ENCODE measurements at places on chromosomes 12 and 14.
A peak's percentile ranks its signal among the peaks of the same experiment; 100 is the strongest.

- DNase-seq: no peak
These were observed 51.7 kb downstream of the ADGRD1 start for GRCh38 chr12:131005161-131006035.

GRCh38 chr12:25843976-25844375 lies 114.5 kb upstream of the RASSF8 start:
- DNase-seq: no peak

GRCh38 chr14:99597911-99598600 lies 6.0 kb downstream of the CCDC85C start:
- no peak for DNase-seq

GRCh38 chr12:106594447-106594846 lies 11.6 kb downstream of the RFX4 start:
- DNase-seq: no peak

GRCh38 chr12:127773520-127773919 lies 493.4 kb upstream of the TMEM132C start:
- DNase-seq: no peak

DNA sequence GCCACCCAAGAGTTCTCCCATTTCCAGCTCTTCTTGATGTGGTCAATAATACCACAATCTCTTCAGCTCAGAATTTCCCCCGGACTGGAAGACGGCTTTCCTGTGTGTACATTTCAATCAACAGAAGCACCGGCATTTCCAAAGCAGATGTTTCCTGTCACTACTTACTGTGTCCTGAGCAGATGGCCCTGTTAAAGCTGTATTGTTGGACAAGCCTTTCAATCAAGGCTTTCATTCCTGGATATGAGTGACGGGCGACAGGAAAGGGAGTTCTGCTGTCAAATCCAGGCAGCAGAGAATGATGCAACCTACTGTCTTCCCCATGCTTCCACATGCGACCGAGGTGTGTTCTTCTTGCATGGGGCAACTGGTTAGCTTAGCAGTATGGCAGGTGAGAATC lies 76.4 kb upstream of the CCDC60 start:
- DNase-seq: no peak

- no peak for DNase-seq
These were observed 266.4 kb downstream of the LRFN5 start for GRCh38 chr14:41872931-41873685.

GRCh38 chr14:103613517-103613916 lies 15.5 kb upstream of the KLC1 start:
- DNase-seq: no peak

GRCh38 chr14:52922656-52923055 lies 28.2 kb downstream of the FERMT2 start:
- no peak for DNase-seq

GRCh38 chr12:89162589-89163261 lies 189.6 kb downstream of the DUSP6 start:
- DNase-seq: peak; percentile 60

DNA sequence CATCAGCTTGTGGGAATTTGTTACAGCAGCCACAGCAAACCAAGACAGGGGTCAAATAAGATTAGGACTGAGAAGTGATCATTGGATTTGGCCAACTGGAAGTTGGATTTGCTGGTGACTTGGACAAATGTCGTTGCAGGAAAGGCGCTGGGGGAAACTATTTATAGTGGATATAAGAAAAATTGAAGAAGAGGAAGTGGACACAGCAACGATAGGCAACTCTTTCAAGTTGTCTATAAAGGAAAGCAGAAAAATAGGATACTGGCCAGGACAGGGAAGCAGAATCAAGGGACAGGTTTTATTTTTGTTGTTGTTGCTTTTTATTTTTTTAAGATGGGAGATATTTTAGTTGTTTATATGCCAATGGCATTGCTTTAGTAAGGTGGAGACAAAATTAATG lies 56.2 kb upstream of the RTRAF start:
- no peak for DNase-seq

GRCh38 chr12:107539196-107539939 lies 146.2 kb upstream of the PWP1 start:
- no peak for DNase-seq

GRCh38 chr12:55039395-55040354 lies 19.9 kb downstream of the NEUROD4 start:
- no peak for DNase-seq

GRCh38 chr12:1809591-1810190 lies 10.7 kb upstream of the LRTM2 start:
- DNase-seq: no peak

DNA sequence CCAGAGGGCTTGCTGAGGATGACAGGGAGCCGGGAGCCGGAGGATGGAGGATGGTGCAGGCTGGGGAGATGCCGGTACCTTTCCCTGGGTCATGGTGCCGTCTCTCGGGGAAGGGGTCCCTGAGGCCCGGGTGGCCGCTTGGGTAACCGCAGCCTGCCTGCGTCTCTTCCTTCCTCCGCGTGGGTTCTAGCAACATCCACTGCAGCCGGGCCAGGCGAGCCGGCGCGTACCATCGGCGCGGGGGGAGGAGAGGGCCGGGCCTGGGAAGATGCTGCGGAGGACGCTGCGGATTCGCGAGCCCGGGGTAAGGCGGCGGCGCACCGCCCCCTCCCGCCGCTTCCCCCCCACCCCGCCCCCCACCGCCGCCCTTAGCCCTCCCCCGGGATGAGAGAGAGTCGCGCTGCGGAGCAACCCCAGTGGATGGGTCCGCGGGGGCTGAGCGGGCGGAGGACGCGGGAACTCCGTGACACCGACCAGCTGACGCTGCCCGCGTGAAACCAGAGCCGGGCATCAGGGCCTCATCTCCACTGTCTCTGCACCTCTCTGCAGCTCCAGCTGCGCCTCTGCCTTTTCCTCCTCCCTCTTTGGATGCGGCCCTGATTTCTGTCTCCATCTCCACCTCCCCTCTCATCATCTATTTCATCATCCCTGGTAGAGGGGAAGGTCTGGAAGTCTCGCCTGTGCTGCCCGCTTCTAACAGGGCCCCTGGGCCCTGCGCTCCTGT lies at the start of gene FAIM2:
FAIM2 (minus strand) TSS at position 201 of the 724 bp plus-strand sequence; CDS start at position 93, 108 bp downstream.
- DNase-seq: peak; percentile 85

DNA sequence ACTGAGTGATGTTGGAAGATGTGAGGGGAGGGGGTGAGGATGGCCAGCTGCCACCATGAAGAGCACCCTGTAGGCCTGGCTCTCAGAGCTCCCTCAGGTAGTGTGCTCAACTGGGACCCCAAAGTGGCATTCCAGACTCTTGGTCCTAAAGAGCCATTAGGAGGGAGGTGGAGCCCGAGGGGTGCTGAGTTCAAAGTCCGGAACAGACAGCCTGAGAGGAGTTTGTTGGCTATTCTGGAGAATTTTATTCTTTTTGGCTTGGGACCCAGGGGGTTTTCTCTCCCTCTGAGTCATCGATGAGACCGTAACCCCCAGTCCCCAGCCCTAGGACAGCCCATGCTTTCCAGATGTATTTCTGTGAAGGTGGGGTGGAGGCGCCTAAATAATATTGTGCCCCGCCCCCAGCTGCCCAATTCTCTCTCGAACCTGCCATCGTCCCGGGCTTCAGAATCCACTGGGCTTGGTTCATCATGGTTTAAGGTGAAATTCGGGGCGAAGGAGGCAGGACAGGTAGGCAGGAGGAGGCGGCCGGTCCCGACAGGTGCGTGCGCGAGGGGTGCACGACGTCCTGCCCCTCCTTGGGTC lies 690 bp upstream of the RBP5 start:
- DNase-seq: no peak

GRCh38 chr12:92570056-92570753 lies 132.6 kb upstream of the PLEKHG7 start:
- peak; percentile 39 for DNase-seq

- DNase-seq: no peak
These were observed 213.2 kb downstream of the C12orf50 start for GRCh38 chr12:87815771-87816585.

GRCh38 chr14:26078561-26078960 lies 519.3 kb downstream of the NOVA1 start:
- no peak for DNase-seq

GRCh38 chr12:99386907-99387306 lies 260.6 kb upstream of the GARIN6 start:
- no peak for DNase-seq

- DNase-seq: no peak
These were observed 12.3 kb upstream of the GLT1D1 start for GRCh38 chr12:128840862-128841468.

DNA sequence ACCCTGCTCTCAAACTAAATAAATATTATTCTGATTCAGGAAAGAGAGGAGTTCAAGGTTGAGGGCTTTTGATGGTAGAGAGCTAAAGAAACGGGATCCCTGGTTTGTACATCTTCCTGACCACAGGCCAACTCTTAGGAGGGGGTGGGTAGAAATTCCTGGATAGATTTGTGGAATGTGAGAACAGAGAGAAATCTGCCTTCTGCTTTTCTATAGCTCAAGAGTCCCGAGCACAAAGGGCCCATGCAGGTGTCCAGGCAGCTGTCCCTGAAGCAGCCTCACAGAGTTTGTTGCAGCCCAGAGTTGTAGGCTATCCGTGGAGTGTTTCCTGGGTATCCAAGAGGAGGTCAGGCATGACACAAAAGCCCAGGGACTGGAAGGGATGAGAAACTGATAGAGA lies 198.6 kb downstream of the BCAT1 start:
- DNase-seq: no peak

GRCh38 chr14:106230071-106230470 lies 703.7 kb downstream of the TMEM121 start:
- no peak for DNase-seq

GRCh38 chr12:64125913-64126312 lies 96.2 kb downstream of the KICS2 start:
- DNase-seq: no peak

DNA sequence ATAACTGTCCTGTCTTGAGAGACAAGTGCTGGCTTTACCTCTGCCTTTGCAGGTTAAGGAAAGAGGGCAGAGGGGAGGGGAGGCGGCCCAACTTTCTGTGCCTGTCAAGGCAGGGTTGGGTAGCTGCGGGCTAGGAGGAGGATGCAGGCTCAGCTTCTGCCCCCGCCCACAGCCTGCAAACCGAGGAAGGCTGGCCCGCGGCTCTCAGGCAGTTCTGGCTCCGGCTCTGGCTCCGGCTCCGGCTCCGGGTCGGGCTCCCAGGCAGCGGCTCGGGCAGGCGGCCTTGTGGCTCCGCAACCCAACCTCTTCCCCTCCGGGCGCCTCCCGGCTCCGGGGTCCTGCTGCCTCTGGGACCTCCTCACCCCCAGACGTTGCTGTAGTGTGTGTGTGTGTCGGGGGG lies 92.9 kb downstream of the TMEM30B start:
- no peak for DNase-seq

- DNase-seq: no peak
These were observed 210.9 kb upstream of the ARID2 start for GRCh38 chr12:45518291-45519235.

DNA sequence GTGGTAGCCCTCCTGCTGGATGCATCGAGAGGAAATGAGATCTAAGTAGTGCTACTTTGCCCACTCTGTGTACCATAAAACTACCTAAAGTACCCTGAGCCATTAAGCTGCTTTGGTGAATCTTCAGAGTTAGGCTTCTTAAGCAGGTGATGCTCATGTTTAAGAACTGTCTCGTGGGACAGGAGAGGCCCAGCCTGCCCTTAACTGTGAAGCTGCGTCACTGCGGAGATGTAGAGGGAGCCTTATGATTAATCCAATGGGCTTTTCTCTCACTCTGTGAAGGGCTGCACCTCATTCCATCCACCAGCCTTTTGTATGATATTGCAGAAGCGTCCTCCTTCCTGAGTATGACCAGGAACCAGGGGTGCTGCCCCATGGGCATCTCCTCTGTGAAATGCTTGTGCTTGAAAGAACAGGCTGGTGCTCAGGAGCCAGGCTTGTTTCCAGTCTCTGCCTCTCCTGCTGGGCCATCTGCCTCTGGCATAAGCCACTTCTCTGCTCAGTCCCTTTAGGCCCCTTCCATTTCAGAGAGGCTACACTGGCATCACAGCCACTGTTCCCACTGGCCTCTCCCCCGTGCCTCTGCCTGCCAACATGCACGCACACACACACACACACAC lies 6.8 kb upstream of the CCDC177 start:
- DNase-seq: no peak

DNA sequence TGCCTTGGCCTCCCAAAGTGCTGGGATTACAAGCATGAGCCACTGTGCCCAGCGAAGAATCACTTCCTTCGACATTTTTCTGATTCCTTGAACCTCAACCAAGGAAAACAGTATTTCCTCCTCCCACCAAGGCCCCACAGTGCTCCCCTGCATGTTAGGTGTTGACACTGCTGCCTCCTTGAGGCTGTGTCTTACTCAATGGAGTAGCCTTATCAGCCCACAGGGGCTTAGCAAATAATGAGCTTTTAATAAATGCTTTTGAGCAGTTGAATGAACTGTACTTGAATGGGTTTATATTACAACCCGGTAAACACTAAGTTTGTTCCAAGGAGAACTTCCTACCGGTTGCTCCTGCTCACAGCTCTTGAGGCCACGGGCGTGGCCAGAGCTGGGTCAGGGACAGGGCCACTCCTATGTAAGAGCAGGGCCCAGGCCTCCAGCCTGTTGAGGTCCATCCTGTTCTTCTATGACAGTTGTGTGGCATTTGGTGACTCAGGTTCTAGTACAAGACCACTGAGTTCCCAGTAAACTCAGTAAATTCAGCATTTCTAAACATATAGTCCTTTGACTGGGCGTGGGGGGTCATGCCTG lies 36.8 kb upstream of the TUBA1A start:
- DNase-seq: no peak

GRCh38 chr12:10497602-10498001 lies 8.1 kb upstream of the EIF2S3B start:
- DNase-seq: no peak

GRCh38 chr14:57182760-57183503 lies 85.8 kb downstream of the EXOC5 start:
- no peak for DNase-seq

GRCh38 chr12:54054742-54055194 lies 1.1 kb downstream of the HOXC4 start:
- DNase-seq: no peak
